Amniotic stem cell (primary cell): ENCODE measurements at places on chromosomes 7 and 10.

DNA sequence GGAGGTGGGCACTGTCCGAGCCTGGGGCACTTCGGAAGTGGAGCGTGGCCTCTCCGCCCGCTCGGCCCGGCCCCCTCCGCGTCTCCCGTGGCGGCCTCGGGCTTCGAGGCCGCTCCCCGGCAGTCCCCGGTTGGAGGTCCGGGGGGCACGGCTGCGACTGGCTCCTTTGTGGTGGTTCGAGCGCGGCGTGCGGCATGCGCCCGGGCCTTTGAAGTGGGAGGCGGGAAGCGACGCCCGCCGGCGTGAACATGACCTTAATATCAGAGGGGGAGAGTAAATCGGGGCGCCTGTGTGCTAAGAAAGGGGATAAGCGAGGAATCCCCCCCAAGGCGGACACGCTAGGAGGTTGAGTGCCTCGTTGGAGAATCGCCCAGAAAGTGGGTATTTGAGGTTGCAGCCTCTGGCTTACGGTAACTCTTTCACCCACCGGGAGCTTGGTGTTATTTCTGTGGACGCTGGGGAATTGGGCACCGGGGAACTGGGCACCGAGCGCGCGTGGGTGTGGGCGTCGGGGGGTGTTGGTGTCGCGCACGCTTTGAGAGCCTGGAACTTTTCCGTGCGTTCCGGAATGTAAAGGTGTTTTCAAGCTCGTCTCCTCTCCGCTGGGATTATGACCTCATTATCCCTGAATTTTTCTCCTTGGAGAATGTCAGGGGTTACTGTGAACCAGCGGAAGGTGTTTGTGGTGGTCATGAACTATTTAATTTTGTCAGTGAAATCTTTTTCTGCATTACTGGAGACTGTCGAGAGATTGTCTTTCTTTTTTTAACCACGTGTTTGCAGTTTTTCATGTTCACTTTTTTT, 660 bp downstream of the SUV39H2 start:
- DNase-seq: no peak

DNA sequence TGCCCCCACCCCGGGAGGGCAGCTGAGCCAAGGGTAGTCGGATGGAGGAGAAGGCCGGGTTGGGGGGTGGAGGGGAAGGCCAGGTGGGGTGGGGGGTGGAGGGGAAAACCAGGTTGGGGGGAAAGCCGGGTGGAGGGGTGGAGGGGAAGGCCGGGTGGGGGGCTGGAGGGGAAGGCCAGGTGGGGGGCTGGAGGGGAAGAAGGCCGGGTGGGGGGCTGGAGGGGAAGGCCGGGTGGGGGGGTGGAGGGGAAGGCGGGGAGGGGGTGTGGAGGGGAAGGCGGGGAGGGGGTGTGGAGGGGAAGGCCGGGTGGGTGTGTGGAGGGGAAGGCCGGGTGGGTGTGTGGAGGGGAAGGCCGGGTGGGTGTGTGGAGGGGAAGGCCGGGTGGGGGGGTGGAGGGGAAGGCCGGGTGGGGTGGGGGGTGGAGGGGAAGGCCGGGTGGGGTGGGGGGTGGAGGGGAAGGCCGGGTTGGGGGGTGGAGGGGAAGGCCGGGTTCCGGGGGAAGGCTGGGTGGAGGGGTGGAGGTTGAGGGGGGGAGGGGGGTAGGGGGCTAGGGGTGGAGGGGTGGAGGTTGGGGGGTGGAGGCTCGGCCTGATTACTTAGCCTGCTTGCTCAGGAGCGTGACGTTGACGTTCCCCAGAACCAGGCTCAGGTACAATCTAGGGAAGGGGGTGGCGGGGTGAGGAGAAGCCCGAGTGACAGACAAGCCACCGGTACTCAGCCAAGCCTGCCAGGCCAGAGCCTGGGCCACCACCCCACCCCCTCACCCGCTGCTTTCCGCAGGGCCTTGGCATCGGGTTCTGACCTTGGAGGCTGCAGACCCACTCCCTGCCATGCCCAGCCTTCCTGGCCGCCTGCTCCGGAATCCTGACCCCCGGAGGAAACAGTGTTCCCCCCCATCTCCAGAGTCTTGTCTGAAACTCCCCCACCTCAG, 5.6 kb downstream of the TMEM120A start:
- no peak for DNase-seq

DNA sequence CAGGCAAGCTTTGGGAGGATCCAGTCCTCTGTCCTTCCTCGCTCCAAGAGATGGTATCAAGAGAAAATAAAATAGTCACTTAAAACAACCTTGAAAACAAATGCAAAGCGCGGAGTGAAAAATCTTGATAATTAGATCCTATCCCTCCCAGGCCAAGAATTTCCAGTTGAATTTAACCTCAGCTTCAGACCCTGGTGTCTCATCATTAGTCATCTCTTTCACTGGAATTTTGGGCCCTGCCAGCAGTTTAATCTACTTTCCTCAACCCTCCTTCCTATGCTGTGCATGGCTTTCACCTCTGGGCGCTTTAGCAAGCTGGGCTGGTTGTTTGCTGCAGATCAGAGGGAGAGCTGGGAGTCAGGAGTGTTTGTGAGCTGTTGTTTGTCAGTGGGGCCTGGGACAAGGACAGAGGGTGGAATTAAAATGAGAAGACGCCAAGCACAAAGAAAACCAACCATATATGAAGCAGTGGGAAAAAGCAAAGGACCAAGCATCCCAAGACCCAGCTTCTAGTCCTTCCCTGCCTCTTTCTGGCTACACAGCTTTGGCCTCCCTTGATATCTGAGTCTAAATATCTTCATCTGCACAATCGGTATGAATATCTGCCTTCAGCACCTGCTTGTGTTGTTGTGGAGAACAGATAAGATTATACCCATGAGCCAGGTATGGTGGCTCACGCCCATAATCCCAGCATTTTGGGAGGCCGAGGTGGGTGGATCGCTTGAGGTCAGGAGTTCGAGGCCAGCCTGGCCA, 13.5 kb downstream of the MYOF start:
- peak; percentile 86 for DNase-seq

GRCh38 chr7:19215412-19215811, 70.2 kb upstream of the FERD3L start:
- peak; percentile 26 for DNase-seq

DNA sequence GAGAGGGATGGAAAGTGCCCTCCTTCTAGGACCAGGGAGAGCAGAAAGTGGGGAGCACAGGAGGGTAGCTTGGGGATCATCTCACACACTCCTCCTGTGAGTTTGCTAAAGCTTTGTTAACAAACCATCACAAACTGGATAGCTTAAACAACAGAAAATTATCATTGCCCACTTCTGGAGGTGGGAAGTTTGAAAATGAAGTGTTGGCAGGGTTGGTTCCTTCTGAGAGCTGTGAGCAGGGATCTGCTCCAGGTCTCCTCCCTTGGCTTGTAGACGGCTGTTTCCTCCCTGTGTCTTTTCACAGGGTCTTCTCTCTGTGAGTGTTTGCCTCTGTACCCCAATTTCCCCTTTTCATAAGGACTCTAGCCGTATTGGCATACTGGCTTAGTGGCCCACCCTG, 32.0 kb upstream of the CXCL12 start:
- DNase-seq: no peak

DNA sequence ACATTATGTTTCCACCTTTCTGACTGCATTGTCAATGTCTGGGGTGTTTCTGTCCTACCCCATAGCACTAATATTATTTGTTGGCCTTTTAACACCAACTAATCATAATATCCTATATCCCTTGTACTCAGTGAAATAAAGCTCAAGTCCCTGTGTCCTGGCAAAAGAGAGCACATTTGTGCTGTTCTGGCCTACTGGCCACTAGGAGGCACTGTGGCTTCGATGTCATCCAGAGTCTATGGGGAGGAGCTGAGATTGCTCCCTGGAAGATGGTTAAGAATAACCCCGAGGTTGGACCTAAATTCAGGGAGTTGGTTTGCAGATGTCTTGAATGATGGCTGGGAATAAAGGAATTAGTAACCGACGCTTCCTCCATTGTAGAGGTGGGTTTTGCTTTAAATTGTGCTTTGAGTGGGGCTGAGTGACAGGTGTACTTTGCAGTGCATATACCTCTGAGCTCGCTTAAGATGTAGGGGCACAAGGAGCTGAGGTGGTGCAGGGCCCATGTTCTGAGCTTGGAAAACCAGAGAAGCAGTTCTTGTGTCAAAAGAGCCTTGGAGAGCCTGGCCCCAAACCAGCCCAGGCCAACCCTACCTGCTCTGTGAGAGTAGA, 191.2 kb upstream of the PRSS1 start:
- DNase-seq: no peak

DNA sequence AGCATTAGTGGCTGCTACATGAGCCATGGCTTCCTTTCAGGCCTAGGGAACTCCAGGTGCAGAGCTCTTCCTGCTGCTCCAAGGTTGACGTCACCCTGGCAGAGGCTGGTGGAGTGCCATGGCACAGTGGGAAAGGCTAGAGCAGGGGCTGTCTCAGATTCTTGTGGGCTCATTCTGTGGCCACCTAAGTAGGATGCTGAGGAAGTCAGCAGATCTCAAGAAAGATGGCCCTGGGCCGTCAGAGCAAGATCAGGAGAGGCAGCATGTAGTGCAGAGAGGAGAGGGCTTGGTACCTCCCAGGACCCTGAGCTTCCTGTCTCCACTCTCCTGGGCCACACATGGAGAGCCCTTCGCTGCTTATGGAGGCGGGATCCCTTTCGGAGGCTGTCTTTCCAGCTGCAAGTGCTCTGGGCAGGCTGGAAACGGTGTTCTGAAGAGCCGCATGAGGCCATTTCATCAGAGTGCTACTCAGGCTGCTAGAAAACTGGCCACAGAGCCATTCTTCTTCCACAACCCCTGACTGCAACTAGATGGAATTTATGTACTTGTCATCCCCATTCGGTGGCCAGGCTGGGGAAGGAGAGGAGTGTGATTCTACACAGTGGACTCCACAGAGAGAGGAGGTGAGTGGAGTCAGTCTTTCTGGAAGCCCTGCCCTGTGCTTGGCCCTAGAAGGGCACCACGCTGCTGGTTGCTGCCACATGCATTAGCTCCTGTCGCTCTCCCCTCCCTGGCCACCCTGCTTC, 304.2 kb downstream of the RPS24 start:
- no peak for DNase-seq

- DNase-seq: no peak
Measured at GRCh38 chr7:20440472-20441105, 109.9 kb downstream of the ITGB8 start.

- DNase-seq: no peak
Measured at GRCh38 chr7:116810267-116811116, 51.9 kb upstream of the CAPZA2 start.

GRCh38 chr10:120931423-120931822, 80.3 kb downstream of the WDR11 start:
- DNase-seq: no peak

- no peak for DNase-seq
Measured at GRCh38 chr10:17229967-17230682, 2.1 kb downstream of the VIM start.

DNA sequence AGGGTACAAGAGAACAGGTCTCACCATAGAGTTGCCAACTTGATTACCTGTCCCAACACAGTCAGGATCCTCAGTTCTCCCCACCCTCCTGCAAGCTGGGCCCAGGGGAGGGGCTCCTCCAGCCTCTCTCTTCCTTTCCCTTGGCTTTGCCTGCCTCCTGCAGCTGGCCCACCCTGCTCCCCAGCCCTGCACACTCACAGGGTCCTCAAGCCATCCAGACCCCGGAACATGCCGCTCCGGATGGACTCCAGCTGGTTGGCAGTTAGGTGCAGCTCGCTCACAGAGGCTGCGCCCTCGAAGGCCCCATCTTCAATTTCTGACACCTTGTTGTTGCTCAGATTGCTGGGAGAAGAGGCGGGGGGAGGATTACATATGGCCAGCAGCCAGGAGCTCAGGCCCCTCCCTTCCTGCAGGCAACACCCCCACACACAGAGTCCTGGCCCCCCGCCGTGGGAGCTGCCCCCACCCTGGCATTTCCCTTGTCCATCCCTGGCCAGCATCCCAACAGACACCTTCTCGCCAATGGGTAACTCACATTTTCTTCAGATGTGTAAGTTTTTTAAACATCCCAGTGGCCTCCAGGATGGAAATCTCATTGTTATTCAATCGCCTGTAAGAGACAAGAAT, 139.2 kb downstream of the SLIT1 start:
- DNase-seq: no peak

GRCh38 chr10:70884741-70885140, 3.6 kb downstream of the PCBD1 start:
- DNase-seq: no peak

DNA sequence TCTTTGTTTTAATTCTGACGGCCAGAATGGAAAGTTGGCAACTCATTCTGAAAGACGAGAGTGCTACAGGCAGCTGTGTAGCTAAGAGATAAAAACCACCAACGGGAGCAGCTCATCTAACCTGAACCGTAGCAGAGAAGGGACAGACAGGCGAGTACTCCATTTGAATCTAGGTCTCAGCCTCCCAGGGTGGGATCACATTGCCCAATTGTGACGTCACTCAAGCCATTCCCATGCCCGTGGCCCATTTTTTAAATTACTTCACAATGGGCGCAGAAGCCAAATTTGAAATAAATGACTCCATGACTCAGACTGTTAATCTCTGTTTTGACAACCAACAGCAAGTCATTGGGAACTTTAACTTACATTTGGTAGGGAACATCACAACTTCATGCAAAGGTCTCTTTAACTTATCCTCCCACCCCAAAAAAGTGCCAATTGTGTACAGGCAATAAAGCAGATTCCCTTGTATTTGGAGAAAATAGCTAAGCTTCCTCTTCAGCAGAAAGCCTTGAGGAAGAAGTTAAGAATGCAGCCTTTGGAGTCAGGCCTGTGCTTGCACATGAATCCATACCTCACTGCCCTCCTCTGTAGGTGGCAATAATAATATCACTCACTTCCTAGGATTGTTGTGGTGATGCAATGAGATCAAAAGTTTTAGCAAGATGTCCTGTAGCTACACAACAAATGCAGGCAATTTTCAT, 93.2 kb upstream of the KIF5B start:
- peak; percentile 52 for DNase-seq

GRCh38 chr7:66033471-66034385, 41.9 kb upstream of the ASL start:
- no peak for DNase-seq

DNA sequence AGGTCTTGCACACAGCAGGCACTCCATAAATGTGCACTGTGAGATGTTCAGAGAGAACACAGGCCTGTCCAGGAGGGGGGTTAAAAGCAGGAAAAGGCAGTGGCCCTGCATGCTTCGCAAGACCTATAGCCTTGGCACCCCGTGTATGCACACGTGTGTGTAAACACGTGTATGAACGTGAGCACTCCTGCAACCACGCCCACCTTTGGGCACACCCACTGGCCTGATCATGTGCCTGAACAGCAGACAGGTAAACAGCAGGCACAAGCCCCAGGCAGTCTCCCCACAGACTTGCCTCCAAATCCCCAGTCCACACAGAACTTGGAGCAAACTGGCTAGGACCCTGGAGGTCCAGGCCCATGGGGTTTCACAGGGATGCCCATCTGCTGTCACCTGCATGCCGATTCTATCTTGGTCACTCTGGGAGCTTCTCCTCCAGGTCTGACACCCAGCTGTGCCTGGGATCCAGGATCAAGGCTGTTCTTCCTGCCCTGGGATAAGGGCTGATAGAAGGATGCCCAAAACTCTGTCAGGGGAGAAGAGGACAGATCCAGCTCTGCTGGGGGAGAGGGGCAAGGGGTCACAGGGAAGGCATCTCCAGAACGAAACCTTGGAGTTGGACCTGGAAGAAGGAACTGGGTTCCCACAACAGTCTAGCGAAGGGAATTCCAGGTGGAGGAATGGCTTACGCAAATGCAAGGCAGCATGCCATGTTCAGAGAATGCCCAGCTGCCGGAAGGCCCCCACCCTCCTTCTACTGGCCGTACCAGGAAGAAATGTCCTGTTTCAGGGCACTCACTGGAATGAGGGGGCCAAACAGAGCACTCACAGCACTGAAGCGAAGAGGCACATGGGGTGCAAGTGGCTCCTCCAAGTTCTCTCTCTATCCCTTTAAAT, 14.3 kb upstream of the ZMIZ1 start:
- no peak for DNase-seq
